Stimulated activated CD8-positive, alpha-beta memory T cell treated with anti-CD3 and anti-CD28 coated beads, Interleukin-15, amount 100 ng/mL, for 24 hours (primary cell): ENCODE measurements at places on chromosomes 3 and 15.

DNA sequence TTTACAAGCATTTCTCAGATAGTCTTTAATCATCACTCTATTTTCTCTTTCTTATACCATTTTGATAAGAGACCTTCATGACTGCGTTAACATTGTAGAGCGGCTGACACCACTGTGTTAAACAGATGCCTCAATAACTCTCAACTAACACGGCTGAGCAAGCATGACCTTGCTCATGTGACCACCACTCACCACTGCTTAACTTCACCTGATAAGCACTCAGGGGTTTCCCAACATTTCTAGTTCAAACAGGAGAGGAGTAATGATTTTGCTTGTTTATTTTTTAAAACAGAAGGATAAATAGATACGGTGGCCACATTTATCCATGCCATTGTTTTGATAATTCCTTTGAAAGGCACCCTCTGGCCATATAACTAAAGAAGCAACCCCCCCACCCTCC lies 37.7 kb upstream of the TMEM45A start:
- DNase-seq = no peak

GRCh38 chr15:29233566-29233965 lies 36.1 kb downstream of the NSMCE3 start:
- no peak for DNase-seq

- no peak for DNase-seq
Measured at GRCh38 chr3:29949131-29949530, 657.3 kb upstream of the TGFBR2 start.

GRCh38 chr3:125671461-125672243 lies 76.4 kb upstream of the OSBPL11 start:
- no peak for DNase-seq

GRCh38 chr15:31272558-31273257 lies 53.9 kb upstream of the KLF13 start:
- DNase-seq = no peak
